Iris pigment epithelial cell (primary cell): ENCODE measurements at places on chromosomes 2 and 18.

DNA sequence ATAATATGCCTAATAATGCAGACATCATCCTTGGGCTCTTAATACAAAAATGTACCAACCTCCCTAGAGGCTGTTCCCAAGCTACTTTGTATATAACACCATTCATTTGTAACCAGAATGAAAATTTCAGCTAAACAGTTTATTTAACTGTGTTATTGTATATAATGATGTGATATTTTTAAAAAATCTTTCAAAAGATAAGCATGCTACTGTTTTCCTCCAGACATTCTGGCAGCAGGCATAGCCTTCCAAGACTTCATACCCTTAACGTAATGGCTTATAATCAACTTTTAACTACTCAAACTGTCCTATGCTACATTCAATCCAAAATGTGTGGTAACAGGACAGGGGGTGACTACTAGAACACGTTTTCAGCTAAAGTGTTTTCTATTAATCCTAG, 21.2 kb downstream of the CFAP221 start:
- no peak for DNase-seq

DNA sequence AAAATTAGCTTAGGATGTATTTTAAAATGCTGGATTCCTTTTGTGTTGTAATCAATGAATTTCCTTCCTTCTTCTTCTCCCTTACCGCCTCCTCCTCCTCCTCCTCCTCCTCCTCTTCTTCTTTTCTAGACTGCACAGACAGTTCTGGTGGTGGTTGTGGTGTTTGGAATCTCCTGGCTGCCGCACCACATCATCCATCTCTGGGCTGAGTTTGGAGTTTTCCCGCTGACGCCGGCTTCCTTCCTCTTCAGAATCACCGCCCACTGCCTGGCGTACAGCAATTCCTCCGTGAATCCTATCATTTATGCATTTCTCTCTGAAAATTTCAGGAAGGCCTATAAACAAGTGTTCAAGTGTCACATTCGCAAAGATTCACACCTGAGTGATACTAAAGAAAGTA, 18.8 kb downstream of the GALR1 start:
- DNase-seq, result no peak

DNA sequence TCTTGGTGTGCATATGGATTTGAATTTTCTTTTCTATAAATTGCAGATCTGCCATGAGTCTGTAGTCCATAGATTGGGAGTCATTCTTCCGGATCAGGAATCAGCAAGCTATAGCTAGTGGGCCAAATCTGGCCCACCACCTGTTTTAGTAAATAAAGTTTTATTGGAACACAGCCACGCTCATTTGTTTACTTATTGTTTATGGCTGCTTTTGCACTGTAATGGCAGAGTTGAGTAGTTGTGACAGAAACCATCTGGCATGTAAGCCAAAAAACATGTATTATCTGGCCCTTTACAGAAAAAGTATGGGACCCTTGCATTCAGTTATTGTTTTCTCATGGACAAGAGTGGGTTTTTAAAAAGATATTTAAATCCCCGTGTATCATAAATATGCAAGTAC, 191.2 kb downstream of the LRRTM1 start:
- DNase-seq, result no peak

- DNase-seq, result peak; percentile 70
Observed at GRCh38 chr2:176642074-176642473, 372.8 kb downstream of the MTX2 start.

- DNase-seq, result no peak
Observed at GRCh38 chr2:203873921-203874631, 6.5 kb downstream of the CTLA4 start.

- DNase-seq, result no peak
Observed at GRCh38 chr2:60739156-60739555, 16.9 kb upstream of the PAPOLG start.

DNA sequence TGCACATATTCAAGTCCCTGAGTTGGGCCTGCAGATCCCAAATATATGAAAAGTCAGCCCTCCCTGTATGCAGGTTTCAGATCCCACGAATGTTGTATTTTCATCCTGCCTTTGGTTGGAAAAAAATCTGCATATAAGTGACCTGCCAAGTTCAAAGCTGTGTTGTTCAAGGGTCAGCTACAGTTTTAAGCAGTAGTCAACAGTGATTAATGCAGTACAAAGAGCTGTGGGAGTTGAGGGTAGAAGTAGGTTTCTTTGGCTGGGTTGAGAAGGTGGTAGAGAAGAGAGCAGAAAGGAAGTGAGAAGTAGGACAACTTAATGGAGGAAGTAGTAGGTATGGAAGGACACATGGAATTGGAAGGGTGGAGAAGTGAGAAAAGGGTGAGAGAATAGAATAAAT, 127.9 kb downstream of the ANKRD44 start:
- no peak for DNase-seq

GRCh38 chr2:96097441-96097840, 18.9 kb downstream of the ADRA2B start:
- DNase-seq, result no peak

- peak; percentile 95 for DNase-seq
Observed at GRCh38 chr2:160920791-160921303, 239.4 kb upstream of the TANK start.

GRCh38 chr2:223524066-223524465, 78.1 kb downstream of the SCG2 start:
- no peak for DNase-seq

DNA sequence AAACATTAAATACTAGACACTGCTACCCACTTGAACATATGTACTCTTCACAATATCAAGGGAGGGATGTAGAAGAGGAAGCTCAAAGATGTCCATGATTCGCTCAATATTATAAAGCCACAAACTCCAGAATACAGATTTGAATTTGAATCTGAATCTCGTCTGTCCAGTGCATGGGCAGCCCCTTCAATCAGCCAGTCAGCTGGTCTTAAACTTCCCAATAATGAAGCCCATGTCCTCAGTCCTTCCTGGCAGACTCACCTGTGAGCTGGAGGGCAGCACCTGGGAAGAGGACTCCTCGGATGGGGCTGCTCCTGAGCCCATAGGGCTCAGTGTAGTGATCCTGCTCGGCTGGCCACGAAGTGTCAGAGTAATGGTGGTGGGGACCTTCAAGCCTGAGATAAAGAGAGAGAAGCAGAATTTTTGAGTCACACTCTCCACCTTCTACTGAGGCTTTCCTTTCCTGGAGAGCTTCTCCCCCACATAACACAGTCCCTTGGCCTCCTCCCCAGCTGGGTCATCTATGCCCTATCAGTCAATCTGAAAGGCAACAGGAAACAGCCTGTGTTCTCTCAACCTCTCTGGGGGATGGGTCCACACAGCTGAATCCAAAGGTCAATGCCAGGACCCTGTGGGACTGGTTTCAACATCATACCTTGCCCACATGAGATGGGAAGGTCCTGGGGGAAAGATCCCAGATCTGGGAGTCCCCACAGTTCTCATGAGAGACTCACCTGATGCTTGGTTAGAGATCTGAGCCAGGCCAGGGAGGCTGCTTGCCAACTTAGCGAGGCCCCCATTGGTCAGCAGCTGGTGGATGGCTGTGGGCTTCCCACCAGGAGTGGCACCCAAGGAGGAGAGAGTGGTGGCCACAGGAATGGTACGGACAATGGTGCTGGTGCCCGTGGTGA, 36.5 kb downstream of the KANSL3 start:
- no peak for DNase-seq

DNA sequence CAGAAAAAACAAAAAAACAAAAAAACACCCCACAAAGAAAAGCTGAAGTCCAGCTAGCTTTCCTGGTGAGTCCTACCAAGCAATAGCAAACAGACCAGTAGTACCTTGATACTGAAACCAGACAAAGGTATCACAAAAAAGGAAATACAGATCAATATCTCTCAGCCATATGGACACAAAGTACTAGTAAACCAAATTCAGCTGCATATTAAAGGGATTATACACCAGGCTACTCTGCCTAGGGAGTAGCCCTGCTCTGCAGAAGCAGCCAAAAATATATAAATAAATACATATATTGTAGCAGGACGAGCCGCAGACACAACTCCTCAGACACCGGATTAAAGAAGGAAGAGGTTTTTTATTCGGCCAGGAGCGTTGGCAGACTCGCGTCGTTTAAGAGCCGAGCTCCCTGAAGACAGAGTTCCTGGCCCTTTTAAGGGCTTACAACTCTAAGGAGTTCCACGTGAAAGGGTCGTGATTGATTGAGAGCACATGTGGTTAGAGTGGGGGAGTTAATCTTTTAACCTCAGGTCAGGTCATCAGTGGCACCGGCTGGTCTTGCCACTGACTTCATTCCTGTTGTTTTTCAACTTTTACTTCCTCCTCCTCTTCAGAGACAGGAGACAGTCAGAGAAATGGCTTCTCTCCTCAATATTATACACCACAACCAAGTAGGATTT, 38.4 kb upstream of the DTNB start:
- DNase-seq, result peak; percentile 10

DNA sequence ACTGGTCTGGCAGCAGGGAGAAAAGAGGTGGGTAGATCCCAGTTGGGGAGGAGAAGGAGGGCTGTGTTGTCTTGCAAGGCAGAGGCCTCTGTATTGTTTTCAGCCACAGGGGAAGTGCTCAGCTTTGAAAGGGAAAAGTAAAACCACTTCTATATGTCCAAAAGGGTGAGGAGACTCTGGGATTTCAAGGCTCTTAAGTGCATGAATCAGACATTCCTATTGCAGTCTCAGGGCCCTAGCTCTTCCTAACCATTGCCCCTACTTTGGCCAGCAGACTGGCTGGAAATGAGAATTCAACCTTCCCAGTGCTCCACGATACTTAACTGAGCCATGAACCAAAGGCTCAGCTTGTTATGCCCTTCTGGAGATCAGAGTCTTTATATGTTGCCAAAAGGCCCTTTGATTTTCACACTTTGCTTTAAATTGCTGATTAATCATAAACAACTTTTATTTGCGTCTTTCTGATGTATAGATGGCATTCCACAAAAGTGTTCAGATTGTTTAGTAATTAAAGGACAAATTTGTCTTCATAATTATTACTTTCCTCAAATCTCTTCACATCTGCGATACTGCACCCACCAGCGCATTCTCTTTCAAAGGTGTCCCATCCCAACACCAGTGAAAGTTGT, 313.8 kb upstream of the MMADHC start:
- no peak for DNase-seq

DNA sequence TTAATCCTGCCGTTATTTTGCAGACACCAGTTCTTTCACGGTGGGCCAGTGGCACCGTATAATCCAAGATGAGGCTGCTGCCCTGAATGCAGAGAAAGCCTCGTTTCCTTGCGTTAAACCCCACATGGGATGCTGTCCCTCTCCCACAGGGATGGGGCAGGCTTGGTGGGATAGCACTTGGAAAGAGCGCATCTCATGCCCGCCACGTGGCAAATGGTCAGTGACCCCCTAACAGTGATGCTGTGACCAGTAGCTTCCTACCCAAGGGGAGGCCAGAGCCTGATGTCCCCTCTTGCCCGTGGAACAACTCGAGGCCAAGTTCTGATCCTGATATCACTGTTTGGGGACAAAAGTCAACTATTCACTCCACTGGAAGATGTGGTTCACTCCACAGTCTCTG, 73.3 kb downstream of the RHOB start:
- no peak for DNase-seq

DNA sequence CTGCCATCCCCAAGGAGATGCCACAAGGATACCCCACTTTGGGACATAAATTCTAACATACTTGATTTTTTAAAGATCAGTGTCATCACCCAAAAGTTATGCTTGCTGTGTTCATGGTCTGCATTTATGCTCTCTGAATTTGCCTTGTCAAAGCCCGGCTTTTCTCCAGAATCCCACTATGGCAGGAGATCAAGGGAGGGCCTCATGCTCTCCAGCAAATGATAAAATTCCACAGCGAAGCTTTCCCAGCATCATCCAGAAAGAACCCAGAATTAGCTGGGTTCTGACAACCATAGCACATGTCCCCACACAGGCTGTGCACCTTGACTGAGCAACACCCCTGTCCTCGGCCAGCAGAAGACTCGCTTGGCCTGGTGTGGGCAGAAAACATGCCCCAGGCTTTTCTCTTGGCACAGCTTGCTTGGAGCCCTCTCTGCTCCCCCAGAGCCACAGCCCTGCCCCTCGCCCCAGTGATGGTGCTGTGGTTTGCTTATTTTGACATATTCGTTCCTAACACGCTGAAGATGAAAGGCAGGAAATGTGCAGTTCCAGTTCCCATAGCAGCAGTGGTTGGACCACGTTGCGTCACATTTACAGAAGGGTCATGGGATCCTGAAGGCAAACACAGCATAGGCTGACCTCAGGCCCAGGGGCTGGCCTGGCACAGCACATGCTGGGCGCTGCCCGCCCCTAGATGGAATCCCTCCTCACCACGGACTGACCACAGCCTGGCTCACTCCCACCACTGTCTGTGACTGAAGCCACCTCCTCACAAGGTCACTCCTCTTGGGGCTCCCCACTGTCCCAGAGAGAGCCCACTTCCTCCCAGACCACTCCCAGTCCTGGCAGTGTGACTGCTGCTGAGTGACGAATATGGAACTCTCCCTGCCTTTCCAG, 14.1 kb upstream of the CHRNA1 start:
- DNase-seq, result peak; percentile 97
